ENCODE measurements at places on chromosomes 2 and 18.

DNA sequence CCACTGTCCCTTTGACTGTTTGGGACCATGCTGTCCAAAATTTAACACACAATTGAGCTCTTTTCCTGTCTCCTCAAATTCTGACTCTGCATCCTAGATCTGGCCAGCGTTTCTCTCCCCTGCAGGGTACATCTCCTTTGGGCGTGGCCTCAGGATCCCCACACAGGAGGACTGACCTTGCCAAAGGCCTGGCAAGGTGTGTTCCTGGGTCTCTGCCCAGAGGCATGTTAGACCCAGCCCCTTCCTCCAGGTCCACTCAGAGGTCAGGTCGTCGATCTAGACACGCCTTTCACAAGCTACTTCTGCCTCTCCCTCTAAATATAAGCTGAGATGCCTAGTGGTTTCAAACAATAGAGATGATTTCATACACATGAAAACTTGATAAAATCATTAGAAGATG is 45.4 kb upstream of the SMIM21 start:
- no peak for DNase-seq

- no peak for DNase-seq
These were observed 157.1 kb downstream of the MC4R start for GRCh38 chr18:60215432-60215831.

GRCh38 chr2:96083064-96083939 is 33.1 kb downstream of the ADRA2B start:
- no peak for DNase-seq

GRCh38 chr2:64359892-64360657 is 93.9 kb upstream of the LGALSL start:
- DNase-seq = peak; percentile 67
